NCI-H1048 (cell line): ENCODE measurements at places on chromosomes 1 and 21.

DNA sequence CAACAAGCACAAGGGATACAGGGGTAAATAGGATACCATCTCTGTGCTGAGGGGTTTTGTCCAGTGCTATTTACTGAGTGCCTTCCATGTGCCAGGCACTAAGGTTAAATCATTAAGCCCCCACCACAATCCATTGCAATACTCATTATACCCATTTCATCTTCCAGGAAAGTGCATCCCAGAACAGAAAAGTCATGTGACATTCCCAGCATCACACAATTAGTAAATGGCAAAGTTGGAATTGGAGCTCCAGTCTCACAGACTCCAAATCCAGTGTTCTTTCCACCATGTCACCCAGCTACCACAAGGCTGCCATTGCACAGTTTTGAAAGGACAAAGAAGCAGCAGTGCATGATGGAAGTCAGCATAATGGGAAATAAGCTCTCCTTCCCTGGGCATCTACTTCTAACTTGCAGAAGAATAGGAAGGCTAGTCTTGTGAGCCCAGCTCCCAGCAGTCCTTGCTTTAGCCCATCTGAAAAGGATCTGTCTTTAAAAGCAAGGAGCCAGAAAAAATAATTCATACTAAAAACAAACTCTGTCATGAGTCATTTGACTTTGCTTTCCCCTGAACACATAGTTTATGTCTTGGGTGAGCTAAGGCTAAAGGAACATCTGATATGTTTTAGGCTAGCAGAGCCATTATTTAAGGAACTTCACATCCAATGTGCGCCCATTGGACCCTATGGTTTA, 111.4 kb upstream of the HOOK1 start:
- DNase-seq, result no peak

DNA sequence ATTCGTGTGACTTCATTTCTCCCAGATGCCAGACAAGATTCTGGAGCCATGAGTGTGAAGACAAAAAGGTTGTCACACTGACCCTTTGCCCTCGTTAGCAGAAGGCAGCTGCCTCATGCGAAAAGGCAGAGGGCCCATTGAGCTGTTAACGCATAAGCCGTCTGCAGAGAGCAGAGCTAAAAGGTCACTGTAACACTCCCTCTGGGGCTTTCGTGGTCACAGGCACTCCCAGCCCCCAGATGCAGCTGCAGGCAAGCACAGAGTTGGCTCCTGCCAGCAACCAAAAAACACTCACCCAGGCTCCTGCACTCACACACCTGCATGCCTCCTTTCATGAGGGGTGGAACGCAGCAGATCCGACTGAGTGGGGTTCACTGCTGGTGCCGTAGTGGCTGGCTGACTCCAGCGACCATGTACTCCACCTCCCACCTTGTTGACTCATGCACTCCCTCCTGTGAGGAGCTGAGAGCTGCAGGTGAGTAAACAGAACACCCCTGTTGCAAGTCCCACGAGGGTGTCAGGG, 287.5 kb downstream of the SMYD3 start:
- DNase-seq, result no peak

- no peak for DNase-seq
These were observed 1313.1 kb downstream of the MRPL39 start for GRCh38 chr21:24294171-24294570.

DNA sequence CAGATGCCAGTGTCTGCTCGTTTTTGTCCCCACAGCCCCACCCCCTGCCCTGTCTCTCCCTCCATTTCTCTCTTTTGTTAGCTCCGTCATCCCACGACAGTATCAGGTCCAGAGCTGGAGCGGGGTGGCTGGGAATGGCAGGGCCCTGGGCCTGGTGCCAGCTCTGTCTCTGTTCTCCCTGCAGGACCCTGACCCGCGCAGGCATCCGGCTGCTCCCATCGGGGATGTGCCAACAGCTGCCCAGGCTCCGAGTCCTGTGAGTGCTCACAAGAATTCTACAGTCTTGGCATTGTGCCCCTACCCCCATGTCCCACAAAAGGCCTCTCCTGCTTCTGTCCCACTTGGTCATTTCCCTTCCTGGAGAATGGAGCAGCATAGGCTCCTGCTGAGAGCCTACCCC, 37.4 kb downstream of the UBE2T start:
- no peak for DNase-seq

GRCh38 chr1:167430849-167431242, 87.5 kb downstream of the CD247 start:
- no peak for DNase-seq
